GOT3 (cell line): ENCODE measurements at places on chromosomes 7 and 10.

GRCh38 chr7:90407484-90407821 is 4.2 kb downstream of the CLDN12 start:
- no peak for DNase-seq

DNA sequence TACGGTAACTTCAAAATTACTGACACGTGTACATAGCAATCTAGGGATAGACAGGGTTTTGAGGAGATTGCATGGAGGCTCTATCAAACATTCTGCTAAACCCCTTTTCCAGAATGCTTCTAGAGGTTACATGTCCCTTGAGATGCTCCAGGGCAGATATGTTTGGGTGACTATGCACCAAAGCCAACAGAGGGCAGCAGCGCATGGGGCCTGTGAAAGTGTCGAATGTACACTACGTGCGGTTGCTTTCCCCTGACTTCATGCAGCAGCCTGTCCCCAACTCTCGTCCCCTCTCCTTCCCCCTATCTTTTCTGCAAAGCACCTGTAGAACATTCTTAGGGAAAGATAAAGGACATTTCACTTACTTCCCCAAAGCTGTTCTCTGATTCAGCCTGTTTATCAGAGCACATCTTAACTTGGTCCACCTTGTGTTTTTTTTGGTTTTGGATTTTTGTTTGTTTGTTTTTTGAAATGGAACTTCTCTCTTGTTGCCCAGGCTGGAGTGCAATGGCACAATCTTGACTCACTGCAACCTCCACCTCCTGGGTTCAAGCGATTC is 90.2 kb downstream of the UBE3C start:
- DNase-seq = no peak

DNA sequence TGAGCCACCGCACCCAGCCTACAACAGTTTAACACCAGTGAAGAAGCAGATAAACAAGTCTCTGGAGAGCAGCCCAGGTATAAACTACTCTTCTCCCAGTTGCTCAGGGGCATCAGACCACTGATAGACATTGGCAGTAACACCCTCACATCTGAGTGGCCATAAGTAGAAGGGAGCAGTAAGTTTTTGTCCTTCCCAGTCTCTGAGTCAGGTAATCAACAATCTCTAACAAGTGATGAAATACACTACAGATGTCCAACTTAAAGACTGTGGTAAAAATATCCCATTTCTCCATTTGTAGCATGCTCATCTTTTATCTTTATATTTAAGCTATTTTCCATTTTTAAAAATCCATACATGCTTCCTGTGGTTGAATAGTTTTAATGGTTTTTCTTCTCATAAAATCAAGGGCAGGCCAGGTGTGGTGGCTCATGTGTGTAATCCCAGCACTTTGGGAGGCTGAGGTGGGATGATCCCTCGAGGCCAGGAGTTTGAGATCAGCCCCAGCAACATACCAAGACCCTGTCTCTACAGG is 78.6 kb downstream of the GSAP start:
- DNase-seq = no peak

GRCh38 chr7:38539477-38540081 is 91.6 kb downstream of the AMPH start:
- DNase-seq = no peak

GRCh38 chr10:59633063-59633462 is 76.6 kb downstream of the SLC16A9 start:
- no peak for DNase-seq

DNA sequence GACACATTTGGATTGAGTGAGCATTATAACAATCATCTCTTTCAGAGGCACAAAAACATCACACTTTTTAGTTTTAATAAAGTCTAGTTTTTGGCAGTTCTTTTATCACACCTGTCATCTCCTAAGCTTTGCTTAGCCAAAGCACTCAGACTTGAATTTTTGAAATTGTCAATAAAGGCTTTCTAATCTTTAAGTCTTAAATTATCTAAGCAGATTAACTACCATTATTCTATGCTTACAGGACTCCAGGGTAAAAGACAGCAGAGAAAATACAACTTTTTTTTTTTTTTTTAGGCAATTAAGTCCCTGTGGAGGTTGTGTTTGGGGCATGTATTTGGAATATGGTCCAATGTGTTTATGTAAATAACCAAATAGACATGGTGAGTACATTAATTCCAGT is 17.6 kb upstream of the DLX6 start:
- DNase-seq = no peak

GRCh38 chr10:52213321-52213752 is 100.7 kb upstream of the DKK1 start:
- no peak for DNase-seq

- no peak for DNase-seq
Measured at GRCh38 chr7:76505168-76506080, 4.9 kb upstream of the UPK3B start.

DNA sequence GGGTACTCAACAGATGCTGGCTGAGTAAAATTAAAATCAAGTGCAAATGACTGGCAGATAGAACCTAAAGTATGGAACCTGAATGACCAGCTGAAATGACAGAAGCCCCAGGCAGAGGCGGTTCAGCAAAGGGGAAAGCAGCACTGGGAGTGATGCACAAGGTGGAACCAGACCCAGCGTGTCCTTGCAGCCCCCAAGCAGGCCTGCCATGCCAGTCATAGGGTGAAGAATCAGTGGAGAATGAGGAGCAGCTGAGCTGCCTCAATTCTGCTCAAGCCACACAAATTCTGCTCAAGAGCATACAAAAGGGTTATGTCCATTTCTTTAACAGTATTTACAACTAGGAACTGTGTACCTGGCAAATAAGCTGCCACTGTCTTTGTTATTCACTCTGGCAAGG is 8.7 kb downstream of the ACTR1A start:
- DNase-seq = no peak

GRCh38 chr7:36607721-36608095 is 116.6 kb downstream of the AOAH start:
- no peak for DNase-seq

DNA sequence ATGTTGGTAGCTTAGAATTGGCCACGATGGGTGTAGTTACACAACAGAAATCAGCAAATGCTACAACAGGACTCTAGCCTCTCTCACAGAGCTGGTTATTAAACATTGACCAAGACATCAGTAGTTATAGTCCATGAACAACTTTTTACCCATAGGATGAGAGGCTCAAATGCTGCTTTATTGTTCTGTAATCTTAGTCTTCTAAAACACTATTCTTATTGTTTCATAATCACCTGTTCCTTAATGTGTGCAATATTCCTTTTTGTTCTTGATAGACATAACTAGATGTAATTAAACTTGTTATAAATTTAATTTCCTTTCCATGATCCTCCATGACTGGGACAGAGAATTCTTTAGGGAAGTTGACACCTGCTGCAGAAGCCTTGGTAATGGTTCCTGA is 356.9 kb downstream of the EXOC4 start:
- DNase-seq = no peak

GRCh38 chr7:140920745-140921144 is 4.0 kb downstream of the BRAF start:
- DNase-seq = no peak

GRCh38 chr7:34451923-34452322 is 206.1 kb upstream of the NPSR1 start:
- DNase-seq = no peak

DNA sequence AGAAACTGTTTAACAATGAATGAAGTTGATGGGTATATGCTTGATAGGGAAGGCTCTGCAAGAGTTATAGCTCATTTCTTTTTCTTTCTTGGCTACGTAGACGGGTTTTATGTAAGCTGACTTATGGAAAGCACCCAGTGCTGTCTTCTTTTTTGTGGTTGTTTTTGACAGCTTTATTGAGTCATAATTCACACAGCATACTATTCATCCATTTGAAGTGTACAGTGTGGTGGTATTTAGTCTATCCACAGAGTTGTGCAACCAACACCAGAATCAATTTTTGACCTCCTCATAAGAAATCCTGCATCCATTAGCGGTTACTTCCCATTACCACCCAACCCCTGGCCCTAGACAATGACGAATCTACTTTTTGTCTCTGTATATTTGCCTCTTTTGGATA is 240.6 kb upstream of the KIAA1217 start:
- no peak for DNase-seq

- DNase-seq = no peak
Measured at GRCh38 chr10:3902809-3903410, 117.9 kb upstream of the KLF6 start.

DNA sequence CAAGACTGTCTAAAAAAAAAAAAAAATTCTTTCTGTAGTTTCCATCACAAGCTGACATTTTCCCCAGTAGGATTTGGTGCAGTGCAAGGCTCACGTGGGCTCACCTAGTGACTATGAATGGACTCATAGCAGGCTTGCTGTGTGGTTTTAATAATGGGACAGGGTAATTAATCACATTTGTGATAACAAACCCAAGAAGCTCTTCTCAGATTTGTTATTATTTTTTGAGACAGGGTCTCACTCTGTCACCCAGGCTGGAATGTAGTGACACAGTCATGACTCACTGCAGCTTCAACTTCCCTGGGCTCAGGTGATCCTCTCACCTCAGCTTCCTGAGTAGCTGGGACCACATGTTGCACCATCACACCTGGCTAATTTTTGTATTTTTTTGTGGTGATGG is 40.0 kb downstream of the NACAD start:
- DNase-seq = no peak

GRCh38 chr7:151408839-151409666 is 785 bp downstream of the WDR86 start:
- DNase-seq = no peak

DNA sequence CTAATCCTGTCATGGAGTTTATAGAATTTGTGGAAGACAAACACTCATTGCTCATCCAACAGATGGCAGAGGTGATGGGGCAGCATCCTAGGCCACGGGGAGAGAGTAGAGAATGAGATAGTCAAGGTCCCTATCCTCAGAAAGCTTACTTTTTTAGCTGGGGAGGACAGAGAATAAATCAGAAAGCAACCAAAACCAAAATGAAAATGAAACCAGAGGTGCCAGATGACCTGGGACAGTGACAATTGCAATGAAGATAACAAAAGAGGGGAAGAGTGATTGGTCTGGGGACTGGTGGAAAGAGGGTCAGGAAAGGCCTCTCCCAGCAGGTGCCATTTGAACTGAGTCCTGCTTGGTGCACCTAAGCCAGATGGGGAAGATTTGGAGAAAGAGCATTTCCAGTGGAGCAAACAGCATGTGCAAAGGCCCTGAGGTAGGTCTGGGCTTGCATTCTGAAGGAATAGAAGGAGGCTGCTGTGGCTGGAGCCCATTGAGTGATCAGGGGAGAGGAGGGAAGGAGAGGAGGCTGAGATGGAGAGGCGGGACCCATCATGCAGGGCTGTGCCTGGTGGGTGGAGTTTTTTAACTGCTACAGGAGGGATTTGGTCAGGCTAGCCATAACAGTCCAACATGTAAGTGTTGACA is 164.1 kb downstream of the RPS24 start:
- no peak for DNase-seq

GRCh38 chr10:97791824-97792721 is 20.3 kb upstream of the SFRP5 start:
- no peak for DNase-seq

DNA sequence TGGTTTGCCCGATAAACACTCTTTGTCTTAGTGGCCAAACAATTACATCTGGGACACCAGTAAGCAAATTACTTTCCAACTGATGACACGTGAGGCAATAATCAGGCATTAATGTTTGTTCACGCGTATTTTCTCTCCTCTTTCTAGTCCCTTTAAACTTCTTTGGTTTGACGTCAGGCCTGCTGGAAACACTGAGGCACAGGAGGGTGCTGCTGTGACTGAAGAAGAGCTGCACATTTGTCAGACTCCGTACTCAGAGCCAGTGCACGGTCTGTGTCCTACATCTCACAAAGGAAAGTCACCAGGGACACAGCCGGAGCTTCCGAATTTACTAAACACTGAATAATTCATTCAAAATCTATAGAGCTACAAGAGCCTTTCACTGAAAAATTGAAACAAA is 57.6 kb upstream of the ANAPC16 start:
- DNase-seq = no peak

- no peak for DNase-seq
Measured at GRCh38 chr7:144534196-144534595, 130.7 kb upstream of the NOBOX start.

- no peak for DNase-seq
Measured at GRCh38 chr10:82722273-82722672, 847.3 kb downstream of the NRG3 start.

DNA sequence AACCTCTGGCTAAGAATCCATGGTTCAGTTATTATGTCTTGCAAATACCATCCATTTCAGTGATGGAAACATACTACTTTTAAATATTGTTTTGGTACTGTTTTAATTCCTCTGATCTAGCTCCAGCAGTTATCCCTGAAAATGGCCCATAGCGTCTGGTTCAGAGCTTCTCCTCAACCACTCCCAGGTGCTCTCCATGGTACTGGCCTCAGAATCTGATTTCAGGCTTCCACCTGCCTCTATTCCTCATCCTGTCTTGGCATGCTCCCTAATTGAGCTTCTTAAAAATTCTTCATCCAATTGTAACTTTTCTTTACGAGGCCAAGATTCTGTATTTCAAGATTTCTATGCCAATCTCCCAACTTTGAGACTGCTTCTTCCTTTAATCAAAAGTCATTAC is 236.3 kb downstream of the HTR7 start:
- no peak for DNase-seq

GRCh38 chr10:61937631-61938351 is 36.3 kb downstream of the ARID5B start:
- DNase-seq = no peak

- DNase-seq = no peak
Measured at GRCh38 chr7:84538268-84538667, 343.7 kb upstream of the SEMA3A start.

DNA sequence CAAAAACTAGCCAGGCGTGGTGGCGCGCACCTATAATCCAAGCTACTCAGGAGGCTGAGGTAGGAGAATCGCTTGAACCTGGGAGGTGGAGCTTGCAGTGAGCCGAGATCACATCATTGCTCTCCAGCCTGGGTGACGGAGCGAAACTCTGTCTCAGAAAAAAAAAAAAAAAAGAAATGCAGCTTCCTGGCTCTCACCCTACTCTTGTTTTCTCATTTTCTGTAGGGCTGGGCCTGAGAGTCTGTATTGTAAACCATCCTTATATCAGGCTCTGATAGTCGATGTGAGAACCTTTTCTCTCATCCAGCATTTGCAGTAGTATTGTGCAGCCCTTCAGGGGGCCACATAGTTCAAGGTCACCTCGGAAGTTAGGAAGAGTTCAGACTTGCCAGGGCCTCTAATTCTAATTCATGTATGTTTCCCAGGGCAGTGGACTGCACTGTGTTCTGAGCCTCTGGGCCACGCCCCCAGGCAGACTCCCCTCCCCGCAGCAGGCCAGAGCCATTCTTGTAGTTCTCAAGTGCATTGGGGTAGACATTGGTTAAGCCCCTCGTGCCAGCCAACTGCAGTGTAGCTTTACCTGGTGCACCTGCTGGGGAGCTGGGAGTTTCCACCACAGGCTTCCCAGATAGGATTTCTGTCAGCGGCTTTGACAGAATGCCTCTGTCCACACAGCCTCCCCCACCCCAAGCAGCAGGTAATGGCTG is 38.3 kb upstream of the PDCD4 start:
- DNase-seq = no peak

- no peak for DNase-seq
Measured at GRCh38 chr7:45921699-45922519, 837 bp upstream of the IGFBP3 start.

- DNase-seq = no peak
Measured at GRCh38 chr7:901388-902154, 25.2 kb downstream of the GET4 start.
